ENCODE measurements at places on chromosomes 3 and 15.

GRCh38 chr3:132404276-132404675 lies 13.0 kb upstream of the DNAJC13 start:
- DNase-seq, result no peak

DNA sequence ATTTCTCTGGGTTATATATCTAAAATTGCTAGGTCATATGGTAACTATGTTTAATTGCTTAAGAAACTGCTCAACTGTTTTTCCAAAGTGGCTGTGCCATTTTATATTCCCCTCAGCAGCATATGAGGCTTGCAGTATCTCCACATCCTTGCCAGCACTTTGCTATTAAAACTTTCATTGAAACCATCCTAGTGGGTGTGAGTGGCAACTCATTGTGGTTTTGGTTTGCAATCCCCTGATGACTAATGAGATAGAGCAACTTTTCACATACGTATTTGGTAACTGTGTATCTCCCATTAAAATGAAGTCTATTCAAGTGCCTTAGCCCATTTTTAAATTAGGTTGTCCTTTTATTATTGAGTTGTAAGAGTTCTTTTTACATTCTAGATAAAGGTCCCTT lies 17.3 kb downstream of the KPNA1 start:
- DNase-seq, result no peak

GRCh38 chr3:115518100-115518852 lies 105.0 kb upstream of the GAP43 start:
- no peak for DNase-seq

- no peak for DNase-seq
These were observed 45.8 kb upstream of the CCDC50 start for GRCh38 chr3:191283400-191283799.

GRCh38 chr3:65675011-65675410 lies 363.7 kb downstream of the MAGI1 start:
- DNase-seq, result no peak

GRCh38 chr3:42670670-42671069 lies 14.7 kb upstream of the KLHL40 start:
- DNase-seq, result no peak

- no peak for DNase-seq
These were observed 5.7 kb upstream of the ARL14 start for GRCh38 chr3:160671231-160671630.

DNA sequence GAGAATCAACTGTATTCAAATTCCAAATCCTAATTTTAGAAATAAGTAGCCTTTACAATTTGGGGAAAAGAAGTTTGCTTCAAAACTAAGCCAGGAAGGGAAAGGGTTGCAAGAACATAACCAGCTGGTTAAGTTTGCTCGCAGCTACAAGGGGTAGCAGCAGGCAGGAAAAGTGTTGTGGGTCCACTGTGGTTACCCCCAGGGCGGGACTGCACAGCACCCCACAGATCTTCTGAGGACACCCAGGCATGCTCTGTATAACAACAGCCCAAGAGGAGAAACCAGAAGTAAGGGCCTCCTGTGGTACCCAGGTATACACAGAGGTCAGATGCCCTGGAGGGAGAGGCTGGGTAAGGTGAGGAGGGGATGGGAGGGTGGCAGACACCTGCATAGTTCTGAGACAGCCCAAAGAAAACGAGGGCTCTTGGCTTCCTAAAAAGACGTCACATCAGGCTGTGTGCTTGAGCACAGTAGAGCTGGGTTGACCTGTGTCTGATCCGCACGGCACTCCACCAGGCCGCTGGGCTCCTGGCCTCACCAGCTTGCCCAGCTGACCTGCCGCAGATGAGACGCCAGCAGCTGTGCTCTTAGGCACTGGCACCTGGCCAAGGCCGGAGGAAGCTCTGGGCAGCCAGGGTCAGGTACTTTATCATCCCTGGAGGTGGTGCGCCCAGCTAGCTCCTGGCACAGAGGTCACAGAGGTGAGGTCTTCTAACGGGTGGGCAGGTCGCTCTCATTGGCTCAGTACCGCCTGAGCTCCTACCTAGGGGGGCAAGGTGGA lies 81.8 kb upstream of the SNRPA1 start:
- DNase-seq, result no peak

GRCh38 chr15:75182187-75183131 lies 19.2 kb upstream of the C15orf39 start:
- DNase-seq, result no peak

- DNase-seq, result no peak
These were observed 218.5 kb upstream of the PRICKLE2 start for GRCh38 chr3:64443546-64444381.

DNA sequence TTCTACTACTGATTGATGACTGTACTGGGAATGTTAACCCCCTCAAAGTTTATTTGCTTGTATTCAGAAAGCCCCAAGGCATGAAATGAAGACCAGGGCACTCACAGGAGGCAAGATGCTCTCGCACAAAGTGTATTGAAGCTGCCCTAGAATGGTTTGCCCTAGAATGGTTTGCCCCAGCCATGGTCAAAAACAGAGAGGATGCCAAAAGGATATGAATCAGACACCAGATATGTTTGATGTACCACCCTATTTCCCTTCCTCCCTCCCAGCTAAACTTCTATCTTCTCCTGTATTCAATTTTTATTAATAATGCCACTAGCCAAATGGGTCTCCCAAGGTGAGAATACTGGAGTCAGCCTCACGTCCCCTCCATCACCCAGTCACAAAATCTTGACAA lies 101.3 kb downstream of the TMCO5A start:
- no peak for DNase-seq

GRCh38 chr3:189799366-189799765 lies 168.2 kb downstream of the TP63 start:
- DNase-seq, result no peak

DNA sequence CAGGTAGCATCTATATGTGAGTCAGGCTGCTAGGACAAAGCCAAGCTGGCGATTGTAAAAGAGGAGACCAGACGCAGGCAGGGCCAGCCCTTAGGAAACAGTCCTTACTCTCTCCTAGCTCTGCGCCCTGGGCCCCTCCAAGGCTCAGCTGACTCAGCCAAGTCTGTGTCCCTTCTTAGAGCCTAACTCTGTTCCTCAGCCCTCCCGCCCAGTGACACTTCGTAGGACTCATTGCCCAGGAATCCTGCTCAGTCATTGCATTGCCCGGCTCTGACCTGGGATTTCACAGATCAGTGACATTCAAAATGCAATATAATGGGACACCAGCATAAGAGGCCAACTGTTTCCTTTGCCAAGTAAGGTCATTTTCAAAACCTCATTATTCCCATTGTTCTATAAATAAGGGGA lies 244.2 kb downstream of the TLE3 start:
- no peak for DNase-seq

- no peak for DNase-seq
These were observed 44.9 kb downstream of the PRR23E start for GRCh38 chr3:127237835-127238234.

DNA sequence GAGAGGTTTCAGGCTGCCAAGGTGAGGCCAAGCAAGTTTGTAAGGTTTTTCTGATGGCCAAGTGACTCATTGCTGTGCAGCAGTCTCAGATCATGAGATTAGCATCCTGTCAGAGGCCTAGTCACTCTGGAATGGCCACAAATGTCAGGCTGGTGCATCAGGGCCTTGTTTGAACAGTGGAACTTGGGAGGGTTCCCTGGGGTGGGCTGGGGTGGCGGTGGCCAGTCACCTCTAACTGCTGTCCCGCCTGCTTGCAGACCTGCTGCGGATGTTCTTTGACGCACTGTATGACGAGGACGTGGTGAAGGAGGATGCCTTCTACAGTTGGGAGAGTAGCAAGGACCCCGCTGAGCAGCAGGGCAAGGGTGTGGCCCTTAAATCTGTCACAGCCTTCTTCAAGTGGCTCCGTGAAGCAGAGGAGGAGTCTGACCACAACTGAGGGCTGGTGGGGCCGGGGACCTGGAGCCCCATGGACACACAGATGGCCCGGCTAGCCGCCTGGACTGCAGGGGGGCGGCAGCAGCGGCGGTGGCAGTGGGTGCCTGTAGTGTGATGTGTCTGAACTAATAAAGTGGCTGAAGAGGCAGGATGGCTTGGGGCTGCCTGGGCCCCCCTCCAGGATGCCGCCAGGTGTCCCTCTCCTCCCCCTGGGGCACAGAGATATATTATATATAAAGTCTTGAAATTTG lies 2.8 kb upstream of the FAM131A start:
- DNase-seq, result no peak

- no peak for DNase-seq
These were observed 61.0 kb downstream of the LRIG1 start for GRCh38 chr3:66439666-66440344.

DNA sequence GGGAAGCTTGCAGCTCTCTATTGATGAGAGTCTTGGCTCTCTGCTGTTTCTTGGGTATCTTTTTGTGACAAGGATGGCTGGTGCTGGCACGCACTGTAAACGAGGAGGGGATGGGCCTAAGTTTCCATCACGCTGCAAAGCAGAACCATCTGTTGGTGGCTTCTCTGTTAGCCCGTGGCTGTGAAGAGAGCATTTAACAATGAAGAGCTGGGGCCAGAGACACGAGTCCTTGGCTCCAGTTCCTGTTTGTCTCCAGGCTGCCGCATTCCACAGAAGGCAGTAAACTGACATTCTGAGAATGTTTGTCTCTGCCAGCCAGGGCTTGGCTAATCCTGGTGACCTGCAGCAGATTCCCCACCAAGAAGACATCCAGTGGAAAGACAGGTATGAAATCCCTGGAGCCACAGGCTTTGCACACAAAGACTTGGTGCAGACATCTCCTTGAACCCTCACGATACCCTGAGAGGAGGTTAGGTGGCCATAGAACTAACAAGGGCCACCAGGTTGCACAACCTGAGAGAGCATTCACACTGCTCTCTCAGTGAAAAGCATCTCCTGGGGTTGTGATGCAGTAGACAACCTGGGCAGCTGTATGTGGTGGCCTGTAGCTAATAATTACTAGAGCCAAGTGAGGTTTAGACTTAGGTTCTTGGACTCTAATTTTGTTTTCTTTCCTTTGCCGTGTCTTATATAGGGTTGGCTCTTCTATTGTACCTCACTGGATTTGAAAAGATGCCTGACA lies 130.9 kb downstream of the ASB7 start:
- DNase-seq, result peak; percentile 81

GRCh38 chr3:30518872-30519271 lies 87.5 kb upstream of the TGFBR2 start:
- no peak for DNase-seq
